LoVo (cell line): ENCODE measurements at places on chromosomes 13 and 19.
A peak's percentile ranks its signal among the peaks of the same experiment; 100 is the strongest.

DNA sequence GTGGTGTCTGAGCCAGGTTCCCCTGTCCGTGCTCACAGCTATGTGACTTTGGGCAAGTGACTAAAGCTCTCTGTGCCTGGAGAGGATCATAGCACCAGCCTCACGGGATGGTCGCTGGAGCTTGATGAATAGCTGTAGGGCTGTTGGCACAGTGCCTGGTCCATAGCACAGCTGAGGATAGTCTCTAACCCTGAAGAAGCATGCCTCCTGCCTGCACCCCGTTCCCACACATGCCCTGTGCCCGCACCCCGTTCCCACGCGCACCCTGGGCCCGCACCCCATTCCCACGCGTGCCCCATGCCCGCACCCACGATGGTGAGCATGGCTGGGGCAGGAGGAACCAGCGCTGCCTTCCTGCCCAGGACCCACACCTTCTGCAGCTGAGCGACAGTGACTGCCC, 63.7 kb upstream of the F7 start:
- no peak for DNase-seq

DNA sequence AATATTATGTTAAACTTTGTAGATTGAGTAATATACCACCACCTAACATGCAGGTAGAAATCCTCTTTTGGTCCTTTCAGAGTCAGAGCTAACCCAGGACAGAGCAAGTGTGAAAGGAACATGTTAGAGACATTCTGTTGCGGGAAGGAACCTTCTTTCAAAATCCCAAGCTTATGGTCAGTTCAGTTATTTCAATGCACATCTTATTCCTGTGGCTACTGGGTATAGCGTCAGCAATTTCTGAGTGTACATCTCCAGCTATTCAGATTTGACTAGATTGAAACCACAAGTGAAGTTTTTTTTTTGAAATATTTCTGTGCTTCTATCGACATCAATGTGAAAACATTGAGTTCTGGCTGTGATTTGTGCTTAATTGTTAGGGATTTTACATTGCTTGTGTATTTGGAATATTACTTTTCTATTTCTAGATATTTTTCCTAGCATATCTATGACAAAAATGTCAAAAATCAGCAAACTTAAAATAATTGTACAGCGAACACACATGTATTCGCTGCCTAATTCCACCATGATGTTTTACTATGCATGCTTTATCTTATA, 165.3 kb downstream of the LMO7 start:
- no peak for DNase-seq

DNA sequence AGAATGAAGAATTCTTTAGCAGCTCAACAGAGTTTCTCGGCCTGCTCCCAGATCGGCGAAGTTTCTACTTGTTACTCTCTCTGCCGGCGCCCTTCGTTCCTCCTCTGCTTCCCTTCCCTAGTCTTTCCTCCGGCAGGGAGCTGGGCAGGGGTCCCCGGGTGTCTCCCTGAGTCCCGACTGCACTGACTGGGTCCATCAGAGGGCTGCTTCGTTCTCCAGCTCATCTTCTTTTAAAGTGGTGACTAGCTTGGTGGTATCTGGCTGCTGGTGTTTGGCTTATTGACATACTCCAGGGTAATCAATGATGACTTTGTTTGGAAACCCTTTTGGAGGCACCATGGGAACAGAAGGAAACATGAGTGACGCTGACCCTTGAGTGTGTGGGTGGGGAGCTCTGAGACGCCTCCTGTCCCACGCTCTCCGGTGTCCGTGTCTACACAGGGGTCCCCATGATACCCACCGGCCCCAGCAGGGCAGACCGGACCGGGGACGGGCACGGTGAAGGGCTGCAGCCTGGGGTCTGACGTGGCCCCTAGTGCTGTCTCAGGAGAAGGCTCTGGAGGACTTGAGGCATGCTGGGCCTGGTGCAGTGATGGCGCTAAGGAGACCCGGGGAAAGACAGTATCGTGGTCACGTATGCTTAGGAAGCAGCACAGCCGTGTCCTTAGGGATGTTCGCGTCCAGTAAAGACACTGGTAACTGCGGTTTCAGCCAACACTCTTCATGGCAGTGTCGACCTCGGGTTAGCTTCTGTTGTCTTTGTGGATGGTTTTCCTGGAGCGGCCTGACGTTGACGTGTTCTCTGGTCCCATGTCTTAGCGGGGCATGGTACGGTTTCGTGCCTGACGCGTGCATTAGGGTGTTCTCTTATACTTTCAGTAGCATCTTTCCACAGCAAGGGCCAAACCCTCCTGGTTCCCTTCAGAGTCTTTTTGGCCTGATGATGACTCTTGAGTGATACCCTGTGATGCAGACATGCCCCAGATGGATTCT, 23.8 kb downstream of the NAXD start:
- DNase-seq, result no peak

- no peak for DNase-seq
Measured at GRCh38 chr13:42328672-42329071, 56.7 kb downstream of the AKAP11 start.

GRCh38 chr19:55418185-55418584, 10.6 kb upstream of the UBE2S start:
- DNase-seq, result peak; percentile 38

DNA sequence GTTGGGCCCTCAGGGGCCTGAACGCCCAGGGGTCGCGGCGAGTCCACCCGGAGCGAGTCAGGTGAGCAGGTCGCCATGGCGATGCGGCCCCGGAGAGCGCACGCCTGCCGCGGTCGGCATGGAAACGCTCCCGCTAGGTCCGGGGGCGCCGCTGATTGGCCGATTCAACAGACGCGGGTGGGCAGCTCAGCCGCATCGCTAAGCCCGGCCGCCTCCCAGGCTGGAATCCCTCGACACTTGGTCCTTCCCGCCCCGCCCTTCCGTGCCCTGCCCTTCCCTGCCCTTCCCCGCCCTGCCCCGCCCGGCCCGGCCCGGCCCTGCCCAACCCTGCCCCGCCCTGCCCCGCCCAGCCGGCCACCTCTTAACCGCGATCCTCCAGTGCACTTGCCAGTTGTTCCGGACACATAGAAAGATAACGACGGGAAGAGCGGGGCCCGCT, at the start of gene CCNA1:
Gene CCNA1, plus strand, starts transcription at position 390 of the 439 bp plus-strand sequence. CDS start 562 bp downstream, outside the sequence.
- no peak for DNase-seq

- no peak for DNase-seq
Measured at GRCh38 chr13:29521336-29521735, 74.2 kb downstream of the SLC7A1 start.

- no peak for DNase-seq
Measured at GRCh38 chr13:35256459-35257148, 219.9 kb downstream of the MAB21L1 start.

DNA sequence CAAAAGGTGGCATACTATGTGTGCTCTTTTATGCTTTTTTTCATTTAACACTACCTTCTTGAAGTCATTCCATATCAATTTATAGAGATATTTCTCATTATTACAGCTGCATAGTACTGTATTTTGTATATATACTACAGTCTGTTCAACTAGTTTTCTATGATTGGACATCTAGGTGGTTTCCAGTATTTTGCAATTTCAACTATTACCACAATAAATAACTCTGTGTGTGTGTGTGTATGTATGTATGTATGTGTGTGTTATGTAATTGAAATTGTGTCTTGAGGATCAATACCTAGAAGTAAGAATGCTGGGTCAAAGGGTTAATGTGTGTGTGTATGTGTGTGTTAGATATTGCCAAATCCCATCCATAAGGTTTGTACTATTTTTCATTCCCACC, 7.0 kb downstream of the LPAR6 start:
- no peak for DNase-seq

DNA sequence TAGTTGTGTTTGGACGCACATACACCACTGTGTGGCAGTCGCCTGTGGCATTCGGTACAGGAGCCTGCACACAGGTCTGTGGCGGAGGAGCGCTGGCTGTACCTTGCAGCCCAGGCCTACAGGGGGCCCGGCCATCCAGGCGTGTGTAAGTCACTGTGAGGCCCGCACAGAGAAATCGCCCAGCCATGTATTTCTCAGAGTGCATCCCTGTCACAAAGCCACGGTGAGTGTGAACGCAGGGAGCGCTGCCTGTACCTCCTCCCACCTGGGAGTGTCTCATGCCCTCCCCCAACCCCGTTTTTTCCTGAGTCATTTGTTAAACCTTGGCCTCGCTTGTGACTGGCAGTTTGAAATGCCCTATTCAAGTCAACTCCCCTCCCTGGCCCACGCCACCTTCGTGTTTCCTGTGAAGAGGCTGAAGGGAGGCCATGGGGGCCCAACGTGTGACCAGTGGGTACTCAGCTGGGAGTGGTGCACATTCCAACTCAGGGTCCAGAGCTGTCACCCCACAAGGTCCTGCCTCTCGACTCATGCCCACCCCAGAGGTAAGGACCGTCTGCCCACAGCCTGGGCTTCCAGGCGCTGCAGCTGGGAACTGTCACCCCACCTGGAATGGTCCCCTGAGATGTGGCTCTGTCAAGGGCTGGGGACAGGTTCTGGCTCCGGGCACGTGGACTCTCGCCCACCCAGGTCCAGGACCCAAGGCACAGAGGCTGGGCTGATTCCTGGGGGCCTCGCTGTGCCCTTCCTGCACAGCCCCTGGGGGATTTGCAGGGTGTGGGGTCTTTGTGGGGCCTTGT, 11.6 kb upstream of the RASA3 start:
- DNase-seq, result no peak

- DNase-seq, result no peak
Measured at GRCh38 chr13:88461272-88462009, 790.3 kb downstream of the SLITRK5 start.

- DNase-seq, result no peak
Measured at GRCh38 chr19:8612807-8613171, 2.3 kb upstream of the ADAMTS10 start.

DNA sequence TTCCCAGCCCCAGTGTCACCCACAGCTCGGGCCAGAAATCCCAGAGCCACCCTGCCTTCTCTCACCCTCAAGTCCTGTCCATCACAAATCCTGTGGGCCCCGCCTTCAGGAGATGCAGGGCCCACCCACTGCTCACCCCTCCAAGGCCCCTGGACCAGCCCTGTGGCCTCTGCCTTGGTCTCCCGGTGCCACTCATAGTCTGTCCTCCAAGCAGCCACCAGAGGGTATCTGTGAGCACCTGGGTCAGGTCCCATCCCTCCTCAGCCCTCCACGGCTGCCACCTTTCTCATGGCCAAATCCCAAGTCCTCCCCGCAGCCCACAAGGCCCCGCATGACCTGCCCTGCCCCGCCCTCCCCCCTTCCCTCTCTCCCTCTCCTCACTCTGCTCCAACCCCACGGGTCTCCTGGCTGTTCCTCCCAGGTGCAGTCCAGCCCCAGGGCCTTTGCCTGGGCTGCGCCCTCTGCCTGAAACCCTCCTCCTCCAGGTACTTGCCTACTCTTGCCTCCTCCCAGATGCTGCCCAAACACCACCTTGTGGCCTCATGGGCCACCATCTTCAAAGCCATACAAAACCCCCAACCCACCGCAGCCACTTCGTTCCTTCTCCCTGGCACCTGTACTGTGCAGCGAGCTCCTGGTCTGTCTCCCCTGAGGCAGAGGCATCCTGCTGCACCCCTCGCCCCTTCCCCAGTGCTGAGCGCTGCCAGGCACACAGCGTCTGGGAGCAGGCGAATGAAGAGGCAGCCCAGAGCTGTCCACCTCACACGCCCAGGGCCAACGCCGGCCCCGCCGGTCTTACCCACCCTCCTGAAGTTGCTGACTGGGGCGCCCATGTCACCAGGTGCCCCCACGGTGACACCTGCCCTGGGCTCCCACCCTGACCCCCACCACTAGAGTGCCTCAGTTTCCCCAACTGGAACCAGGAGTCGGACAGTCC, 13.2 kb upstream of the UQCR11 start:
- DNase-seq, result no peak

- DNase-seq, result no peak
Measured at GRCh38 chr13:39768962-39769361, 113.5 kb downstream of the COG6 start.

- no peak for DNase-seq
Measured at GRCh38 chr13:69809152-69809551, 298.5 kb upstream of the ATXN8OS start.

DNA sequence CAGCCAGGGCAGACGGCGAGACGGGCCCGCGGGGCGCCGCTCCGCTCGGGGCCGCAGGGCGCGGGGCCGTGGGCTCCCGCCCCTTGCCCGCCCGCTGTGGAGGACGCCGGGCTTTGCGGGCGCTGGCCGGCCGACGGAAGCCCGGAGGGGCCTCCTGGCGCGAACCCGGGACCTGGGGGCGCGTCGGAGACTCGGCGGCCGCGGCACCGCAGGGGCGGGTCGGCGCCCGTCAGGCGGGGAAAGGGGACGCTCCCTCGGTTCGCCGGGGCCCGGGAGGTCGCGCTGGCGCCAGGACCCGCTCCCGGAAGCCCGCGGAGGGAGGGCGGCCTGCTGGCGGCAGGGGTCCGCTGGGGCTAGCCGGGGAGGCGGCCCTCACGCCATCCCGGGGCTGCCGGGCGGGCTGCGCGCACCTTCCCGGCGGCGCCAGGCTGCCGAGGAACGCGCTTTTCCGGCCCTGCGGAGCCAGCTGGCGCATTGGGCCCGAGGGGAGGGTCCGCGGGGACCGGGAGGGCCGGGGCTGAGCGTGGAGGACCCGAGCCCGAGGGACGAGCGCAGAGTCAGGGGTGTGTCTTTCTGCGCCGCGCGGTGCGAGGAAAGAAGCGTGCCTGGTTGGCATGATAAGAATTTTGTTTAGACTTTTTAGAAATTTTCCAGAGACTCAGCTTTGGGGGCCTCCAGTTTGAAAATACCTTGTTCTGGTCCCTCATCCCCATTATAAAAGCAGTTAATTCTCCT, 511 bp downstream of the GARRE1 start:
- DNase-seq, result no peak

DNA sequence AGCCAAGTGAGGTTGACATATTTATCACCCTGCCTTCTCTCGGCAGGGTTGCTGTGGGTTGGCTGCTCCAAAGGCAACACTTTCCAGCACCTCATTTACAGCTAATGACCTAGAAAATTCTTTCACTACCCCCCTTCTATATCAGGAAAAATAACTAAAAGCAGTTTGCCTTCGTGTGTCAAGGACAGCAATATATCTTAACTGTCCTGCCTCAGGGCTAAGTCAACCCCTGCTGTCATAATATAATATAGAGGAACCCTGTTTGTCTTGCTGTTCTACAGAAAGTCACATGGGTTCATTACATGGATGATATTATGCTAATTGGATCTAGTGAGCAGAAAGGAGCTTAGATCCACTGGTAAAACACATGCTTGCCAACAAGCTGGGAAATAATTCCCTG, 28.1 kb upstream of the USP12 start:
- no peak for DNase-seq
